ENCODE measurements at places on chromosomes 4 and X.

GRCh38 chr4:17058916-17059741 is 160.7 kb upstream of the LDB2 start:
- no peak for DNase-seq

GRCh38 chrX:132712350-132712749 is 223.5 kb upstream of the MBNL3 start:
- DNase-seq = no peak

DNA sequence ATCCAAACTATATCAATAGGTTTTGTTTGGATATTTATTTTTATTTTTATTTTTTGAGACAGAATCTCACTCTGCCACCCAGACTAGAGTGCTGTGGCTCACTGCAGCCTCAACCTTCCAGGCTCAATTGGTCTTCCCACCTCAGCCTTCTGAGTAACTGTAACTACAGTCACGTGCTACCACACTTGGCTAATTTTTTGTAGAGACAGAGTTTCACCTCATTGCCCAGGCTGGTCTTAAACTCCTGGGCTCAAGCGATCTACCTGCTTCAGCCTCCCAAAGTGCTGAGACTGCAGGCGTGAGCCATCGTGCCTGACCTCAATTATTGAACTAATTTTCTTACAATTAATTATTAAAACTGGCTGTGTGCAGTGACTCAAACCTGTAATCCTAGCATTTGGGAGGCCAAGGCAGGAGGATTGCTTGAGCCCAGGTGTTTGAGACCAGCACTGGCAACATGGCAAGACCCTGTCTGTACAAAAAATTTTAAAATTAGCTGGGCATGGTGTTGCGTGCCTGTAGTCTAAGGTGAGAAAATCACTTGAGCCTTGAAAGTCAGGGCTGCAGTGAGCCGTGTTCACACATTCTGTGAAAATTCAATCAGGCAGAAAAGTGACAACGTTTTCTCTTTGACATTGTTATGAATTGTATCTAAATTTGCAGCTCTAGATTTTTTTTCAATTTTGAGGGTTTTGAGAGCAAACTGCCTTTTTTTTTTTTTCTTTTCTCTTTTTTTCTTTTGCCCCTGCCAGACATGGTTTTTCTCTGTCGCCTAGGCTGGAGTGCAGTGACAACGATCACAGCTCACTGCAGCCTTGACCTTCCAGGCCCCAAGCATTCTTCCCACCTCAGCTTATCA is 66.0 kb downstream of the UBE2K start:
- DNase-seq = no peak

DNA sequence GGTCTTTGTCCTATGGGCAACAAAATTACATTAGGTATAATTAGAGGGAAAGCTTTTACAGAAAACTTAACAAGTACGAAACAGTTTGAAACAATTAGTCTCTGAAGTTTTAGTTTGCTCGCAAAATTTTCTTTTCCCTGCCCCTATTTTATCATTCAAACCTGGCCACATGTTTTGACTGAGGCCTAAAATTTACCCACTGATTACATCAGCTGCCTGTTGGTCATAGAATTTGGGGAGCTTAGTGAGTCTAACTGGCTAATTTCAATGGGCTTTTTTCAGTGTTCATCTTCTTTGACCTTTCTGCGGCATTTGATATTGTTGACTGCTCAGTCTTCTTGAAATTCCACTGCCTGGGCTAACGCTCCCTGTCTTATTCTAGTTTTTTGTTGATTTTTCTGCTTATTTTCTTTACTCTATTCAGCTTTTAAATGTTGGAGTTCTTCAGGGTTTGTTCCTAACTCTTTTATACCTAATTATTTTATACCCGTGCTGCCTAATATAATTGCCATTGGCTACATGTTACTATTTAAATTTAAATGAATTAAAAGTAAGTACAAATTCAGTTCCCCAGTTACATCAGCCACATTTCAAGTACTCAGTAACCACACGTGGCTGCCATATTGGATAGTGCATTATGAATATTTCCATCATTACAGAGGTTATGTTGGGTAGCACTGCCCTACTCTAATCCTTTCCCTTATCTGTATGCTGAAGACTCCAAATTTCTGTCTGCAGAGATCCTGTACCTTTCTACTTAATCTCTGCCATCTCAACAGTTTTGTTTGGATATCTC is 87.5 kb downstream of the SNX25 start:
- DNase-seq = no peak

DNA sequence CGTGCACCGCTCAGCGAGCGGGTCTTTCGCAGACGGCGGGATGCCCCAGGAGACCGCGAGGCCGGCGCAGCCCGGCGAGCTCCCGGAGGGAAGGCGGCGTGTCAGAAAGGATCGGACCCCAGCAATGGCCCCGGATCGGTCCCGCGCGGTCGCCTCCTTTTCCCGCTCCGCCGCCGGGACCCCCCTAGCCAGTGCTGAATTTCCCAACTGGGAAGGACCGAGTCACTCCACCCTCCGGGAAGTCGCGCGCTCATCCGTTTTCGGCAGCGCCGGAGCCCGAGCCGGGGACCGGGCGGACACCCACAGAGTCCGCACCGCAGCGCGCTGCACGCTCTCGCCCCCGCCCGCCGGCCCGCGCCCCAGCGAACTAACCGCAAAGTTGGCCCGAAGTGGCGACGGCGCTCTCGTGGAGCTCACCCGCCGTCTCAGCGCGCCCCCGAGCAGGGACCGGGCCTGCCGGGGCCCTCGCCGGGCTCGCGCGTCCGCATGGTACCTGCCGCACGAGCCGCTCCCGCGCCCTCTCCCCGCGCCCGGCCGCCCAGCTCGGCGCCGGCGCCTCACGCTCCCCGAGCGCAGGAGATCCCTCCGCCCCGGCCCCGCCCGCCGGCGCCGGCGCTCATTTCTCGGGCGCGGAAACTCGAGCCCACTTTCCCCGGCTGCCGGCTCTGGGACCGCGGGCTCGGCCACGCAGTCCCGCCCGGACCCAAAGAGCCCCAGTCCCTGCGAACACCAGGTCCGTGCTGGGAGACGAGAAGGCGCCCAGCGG is at the start of gene FAT1:
FAT1 (minus strand) TSS at position 565 of the 766 bp plus-strand sequence. CDS start 14,029 bp downstream, outside the sequence.
- no peak for DNase-seq

DNA sequence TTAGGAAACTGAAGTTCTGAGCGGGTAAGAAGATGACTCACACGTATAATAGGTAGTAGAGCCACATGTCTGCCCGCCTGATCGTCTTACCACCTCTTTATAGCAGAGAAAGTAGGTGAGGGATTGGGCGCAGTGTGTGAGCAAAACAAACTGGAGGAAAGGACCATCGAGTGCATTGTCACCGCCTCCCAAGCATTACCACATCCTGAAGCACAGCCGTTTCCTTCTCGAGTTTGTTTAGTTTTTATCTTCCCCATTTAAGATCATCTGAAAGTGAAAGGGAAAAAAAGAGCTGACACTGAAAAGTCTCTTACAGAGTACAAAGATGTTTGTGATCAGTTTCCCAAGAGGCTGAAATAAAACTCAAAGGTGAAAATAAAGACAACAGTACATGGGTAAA is 14.8 kb downstream of the PDK3 start:
- DNase-seq = peak; percentile 44

DNA sequence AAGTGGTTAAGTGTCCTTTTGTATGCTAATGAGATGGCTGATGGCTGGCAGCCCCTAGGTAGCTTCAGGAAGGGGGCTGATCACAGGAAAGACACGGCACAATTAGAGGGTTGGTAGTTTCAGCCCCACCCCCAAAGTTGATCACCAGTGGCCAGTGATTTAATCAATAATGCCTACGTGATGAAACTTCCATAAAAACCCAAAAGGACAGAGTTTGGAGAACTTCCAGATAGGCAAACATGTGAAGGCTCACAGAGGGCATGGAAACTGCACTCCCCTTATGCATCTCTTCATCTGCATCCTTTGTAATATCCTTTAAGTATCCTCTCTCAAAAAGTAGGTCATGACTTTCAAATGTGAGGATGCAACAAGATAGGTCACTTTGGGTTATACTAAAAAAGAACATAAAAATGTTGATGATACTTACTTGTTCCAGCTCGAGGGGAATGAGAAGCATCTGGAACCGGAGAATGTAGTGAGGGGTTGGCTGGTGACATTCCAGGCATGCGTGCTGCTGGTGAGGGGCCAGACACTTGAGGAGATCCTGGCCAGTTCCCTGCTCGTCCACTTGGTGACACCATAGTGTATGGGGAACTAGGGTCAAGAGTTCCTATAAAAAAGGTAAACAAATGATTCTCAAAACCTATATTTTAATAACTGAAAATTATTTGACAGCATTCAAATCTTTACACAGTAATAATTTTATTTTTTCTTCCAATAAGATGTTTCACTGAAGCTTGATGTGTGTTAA is 16.7 kb upstream of the CXorf38 start:
- DNase-seq = no peak

GRCh38 chrX:85622635-85623034 is 243.2 kb upstream of the POF1B start:
- no peak for DNase-seq

- DNase-seq = no peak
Measured at GRCh38 chr4:22488106-22488505, 27.8 kb downstream of the ADGRA3 start.

DNA sequence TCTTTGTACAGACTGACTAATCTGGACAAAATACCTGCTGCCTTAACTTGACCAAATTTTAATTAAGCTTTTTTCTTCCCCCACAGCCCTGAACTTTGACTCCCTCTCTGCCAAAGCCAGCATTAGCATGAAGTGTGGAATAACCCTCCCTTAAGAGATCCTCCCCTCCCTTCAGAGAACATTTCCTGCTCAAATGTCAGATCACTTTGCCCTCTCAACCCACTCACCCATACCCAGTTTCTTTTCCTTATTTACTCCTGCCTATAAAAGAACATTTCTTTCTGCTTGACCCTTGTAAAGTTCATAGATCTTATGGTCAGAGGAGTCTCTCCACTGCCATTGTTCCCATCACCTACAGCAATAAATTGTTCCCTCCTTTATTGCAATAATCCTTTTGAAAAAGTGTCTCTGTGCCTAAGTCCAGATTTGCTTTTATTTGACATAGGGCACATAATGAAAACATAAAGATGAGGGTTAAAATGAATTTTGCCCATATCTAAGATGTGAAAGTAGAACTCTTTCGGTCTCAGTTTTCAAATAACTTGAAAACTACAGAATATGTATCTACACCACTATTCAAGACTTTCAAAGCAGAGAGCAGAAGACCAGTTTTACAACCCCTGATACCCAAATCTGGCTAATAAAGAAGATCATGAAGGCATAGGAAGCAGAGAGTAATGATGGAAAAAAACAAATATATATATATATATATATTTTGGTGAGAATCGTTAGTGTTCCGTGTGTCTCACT is 289.7 kb upstream of the ANXA10 start:
- no peak for DNase-seq

GRCh38 chrX:69016293-69016941 is 148.8 kb downstream of the PJA1 start:
- no peak for DNase-seq

- no peak for DNase-seq
Measured at GRCh38 chr4:160370046-160370445, 1267.2 kb downstream of the RAPGEF2 start.

DNA sequence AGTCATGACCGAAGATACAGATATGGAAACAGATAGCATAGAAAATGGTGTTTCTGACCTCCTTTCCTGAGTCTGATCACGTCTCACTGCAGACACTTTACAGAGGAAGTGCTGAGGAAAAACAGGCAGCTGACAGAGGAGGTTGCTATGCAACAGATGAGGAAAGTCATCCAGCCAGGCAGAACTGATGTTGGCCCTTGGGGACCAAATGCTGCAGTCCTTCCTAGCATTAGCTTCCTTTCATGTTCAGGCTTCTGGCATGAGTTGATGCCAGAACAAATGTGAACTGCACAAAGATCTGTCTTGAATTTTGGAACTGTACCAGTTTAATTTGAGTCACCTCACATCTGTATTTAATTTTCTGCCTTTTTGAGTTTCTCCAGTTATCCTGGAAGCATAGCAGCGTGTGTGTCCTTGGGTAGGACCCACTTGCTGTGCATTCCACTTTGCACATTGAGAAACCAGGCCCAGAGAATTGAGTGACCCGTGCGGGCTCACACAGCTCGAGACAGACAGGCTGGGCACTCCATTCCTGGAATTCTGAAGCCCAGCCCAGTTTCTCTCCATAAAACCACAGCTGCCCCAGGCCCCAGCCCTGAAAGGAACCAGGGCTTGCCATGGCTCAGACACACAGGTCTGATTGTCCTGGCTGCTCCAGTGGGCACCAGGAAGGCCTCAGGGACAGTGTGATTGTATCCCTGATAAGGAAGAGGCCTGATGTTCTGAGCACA is 1.4 kb upstream of the MAGED1 start:
- no peak for DNase-seq

DNA sequence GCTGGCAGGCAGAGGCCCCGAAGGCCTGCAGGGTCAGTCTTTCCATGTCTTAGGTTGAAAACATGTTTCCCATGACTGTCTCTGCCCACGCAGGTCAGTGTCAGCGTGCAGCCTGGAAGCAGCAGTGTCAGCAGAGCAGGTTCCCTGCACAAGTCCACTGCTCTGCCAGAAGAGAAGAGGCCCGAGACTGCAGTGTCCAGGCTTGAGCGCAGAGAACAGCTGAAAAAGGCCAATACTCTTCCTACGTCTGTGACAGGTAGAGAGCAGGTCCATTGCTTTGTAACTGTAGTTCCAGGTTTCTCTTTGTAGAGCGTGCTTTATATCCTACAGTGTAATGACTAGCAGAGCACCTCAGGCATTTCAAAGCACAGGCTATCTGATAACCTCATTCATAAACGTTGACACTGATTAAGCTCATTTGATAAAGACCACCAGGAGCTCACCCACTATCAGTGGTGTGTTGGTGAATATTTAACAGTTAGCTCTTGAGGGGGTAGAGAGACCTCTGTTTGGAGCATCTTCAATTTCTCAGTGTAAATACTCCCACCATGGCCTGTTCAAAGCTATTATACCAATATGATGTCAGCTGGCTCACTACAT is 63.2 kb downstream of the AASDH start:
- DNase-seq = no peak

DNA sequence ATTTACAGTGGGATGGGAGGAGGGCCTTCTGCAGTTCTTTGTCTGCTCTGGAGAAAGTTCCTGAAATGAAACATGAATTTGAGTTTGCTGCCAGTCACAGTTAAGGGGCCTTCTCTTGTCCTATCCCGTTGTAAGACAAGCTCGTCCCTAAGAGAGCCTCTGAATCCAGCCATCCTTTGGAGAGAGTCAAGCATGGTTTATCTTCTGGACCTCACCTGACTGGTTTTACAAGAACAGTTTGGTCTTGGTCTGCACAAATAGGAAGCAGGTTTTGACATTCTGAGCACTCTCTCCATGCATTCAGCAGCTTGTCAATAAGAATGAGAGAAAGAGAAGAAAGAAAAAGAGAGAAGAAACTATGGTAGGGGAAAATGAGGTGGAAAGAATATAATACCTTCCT is 20.4 kb upstream of the TENM3 start:
- no peak for DNase-seq

- no peak for DNase-seq
Measured at GRCh38 chr4:141255016-141255415, 34.3 kb downstream of the ZNF330 start.

- no peak for DNase-seq
Measured at GRCh38 chr4:101039367-101039766, 308.0 kb downstream of the PPP3CA start.

DNA sequence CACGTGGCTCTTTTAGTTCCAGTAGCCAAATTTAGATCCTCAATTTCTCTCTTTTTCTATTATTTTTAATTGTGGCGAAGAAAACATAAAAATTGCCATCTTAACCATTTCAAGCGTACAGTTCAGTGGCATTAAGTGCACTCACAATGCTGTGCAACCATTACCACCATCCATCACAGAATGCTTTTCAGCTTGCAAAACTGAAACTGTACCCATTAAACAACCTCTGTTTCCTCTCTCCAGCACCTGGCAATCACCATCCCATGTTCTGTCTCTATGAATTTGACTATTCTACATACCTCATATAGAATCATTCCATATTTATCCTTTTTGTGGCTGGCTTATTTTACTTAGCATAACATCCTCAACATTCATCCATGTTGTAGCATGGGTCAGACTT is 74.9 kb downstream of the METTL14 start:
- DNase-seq = no peak
